ENCODE measurements at places on chromosomes 6 and 20.
A peak's percentile ranks its signal among the peaks of the same experiment; 100 is the strongest.

GRCh38 chr20:43392561-43392960 is 65.1 kb upstream of the SRSF6 start:
- no peak for DNase-seq

DNA sequence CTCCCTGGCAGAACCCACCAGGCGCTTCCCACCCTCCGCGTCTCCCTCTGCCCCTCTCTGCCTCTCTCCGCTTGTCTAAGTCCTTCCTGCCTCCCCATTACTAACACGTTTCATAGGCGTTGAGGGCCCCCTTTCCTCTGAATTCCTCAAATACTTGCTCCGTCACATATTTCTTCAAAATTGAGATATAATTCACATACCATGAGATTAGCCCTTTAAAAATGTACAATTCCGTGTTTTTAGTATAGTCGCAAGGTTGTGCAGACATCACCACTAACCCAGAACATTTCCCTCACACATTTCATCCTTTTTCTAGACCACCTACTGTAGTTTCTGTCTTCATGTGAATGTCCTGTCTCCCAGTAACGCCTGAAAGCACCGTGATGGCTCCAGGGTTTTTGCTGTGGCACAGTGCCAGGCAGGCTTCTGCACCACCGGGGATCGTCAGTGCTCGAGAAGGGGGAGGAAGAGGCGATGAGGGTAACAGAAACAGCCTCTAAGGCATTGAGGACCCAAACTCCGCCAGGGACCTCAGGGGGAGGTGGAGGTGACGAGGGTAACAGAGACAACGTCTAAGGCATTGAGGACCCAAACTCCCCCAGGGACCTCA is 141.9 kb upstream of the SNX9 start:
- DNase-seq = no peak

- no peak for DNase-seq
Measured at GRCh38 chr20:54084727-54085388, 14.5 kb upstream of the BCAS1 start.

GRCh38 chr20:3706774-3707507 is 5.5 kb downstream of the SIGLEC1 start:
- no peak for DNase-seq

- DNase-seq = peak; percentile 47
Measured at GRCh38 chr20:37378785-37379598, 33.1 kb downstream of the SRC start.

Measured in GM23338 (cell line).